ENCODE measurements at places on chromosomes 2 and 18. TPM values are rescaled to one million over a fixed set of nuclear protein-coding genes. Genes with fewer than 3 reads are reported as not detected.

CAVIN2 gene
- not detected for total RNA-seq

PCARE gene
- not detected for total RNA-seq

HRH4 gene
- not detected for total RNA-seq

TPO gene
- total RNA-seq = not detected

MBD1 gene
- total RNA-seq = 85.3 TPM

E2F6 gene
- total RNA-seq = 15.6 TPM

SLC4A1AP gene
- total RNA-seq = 28.7 TPM

REG1A gene
- not detected for total RNA-seq

DSG4 gene
- total RNA-seq = not detected

POTEF gene
- total RNA-seq = not detected

PDK1 gene
- 35.1 TPM for total RNA-seq
